ENCODE measurements at places on chromosomes 6 and 20.

- DNase-seq = peak; percentile 25
Observed at GRCh38 chr6:90179190-90180169, 117.2 kb downstream of the BACH2 start.

GRCh38 chr6:34189806-34190503, 44.1 kb upstream of the GRM4 start:
- peak; percentile 59 for DNase-seq

GRCh38 chr20:45782890-45783289, 8.8 kb downstream of the WFDC3 start:
- DNase-seq = no peak

GRCh38 chr6:77463861-77464494, 687 bp upstream of the HTR1B start:
- DNase-seq = no peak

- no peak for DNase-seq
Observed at GRCh38 chr20:51271931-51272330, 249.0 kb upstream of the KCNG1 start.

- DNase-seq = no peak
Observed at GRCh38 chr6:151071295-151071694, 168.5 kb upstream of the AKAP12 start.
